ENCODE measurements at places on chromosomes 6 and 20.

DNA sequence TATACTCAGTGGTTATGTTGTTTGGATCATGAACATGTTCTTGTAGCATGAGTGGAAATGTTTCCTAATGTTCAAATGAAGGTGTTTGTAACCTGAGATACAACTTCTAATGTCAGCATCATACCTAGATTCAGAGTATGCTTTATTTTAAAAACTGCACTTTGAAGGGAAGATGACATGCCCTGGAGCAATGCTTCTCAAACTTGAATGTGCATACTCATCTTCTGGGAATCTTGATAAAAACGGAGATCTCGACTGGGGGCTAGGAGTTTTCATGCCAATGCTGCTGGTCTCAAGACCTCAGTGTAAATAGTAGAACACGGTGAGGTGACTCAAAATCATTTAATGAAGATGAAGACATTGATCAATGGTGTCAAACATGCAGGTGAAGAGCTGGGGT lies 440.0 kb upstream of the NOX3 start:
- ATAC-seq: no peak

DNA sequence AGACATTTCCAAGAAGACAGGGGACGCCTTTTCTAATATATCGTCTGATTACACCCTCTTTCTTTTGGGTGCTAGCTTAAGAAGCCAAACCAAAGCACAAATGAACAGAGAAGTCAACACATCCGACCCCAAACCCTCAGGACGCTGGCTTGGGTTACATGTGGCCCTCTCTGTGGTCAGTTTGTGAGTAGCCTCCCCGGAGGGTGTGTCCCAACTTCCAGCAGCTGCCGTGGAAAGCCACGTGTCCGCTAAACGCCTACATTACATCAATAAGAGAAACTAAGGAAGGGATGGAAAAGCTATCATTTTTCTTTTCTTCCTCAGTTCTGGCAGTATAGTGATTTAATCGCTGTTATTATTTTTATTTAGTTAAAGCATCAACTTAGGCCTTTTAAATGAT lies 487 bp upstream of the BMP6 start:
- no peak for ATAC-seq

GRCh38 chr6:123802351-123802696 lies 1.3 kb upstream of the NKAIN2 start:
- peak; percentile 62 for ATAC-seq

- ATAC-seq: peak; percentile 92
These were observed 192.0 kb downstream of the PREX1 start for GRCh38 chr20:48635791-48636267.

DNA sequence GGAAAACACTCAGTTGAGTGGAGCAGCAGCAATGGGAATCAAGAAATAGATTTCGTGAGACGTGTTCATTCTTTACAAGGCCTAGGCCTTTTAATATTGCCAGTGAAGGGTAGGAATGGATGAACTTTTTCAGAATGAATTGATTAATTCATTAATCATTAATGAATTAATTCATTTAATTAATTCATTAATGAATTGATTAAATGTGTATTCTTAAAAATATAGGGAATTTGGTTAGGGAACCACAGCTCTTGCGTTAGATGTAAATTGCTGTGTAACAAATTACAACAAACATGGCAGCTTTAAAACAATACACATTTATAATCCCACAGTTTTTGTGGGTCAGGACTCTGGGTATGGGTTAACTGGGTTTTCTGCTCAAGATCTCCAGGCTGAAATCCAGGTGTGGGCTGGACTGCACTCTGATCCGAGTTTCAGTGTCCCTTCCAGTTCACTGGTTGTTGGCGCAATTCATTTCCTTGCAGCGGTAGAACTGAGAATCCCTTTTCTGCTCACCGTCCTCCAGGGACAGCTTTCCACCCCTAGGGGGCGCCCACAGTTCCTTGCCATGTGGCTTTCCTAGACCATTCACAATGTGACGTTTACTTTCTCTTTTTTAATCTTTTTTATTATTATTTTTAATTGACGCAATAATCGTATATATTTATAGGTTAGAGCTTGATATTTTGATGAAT lies 32.8 kb upstream of the BCAS1 start:
- peak; percentile 96 for ATAC-seq

DNA sequence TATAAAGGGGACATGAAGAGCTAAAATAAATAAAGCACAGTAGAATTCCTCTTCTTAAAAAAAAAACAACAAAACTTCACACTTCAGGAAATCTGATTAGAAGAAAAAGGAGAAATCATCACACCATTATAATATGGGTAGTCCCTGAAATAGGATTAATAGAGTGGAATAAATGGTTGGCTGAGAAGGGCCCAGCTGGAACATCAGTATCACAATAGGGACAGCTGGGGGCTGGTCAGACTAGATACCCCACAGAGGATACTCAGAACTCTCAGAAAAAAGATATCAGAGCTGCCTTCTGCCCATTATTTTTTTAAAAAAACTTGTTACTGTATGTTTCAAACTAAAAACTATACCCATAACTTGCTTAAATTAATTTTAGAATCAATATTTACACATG lies 75.2 kb downstream of the DST start:
- ATAC-seq: no peak

GRCh38 chr6:161132384-161132783 lies 140.8 kb downstream of the MAP3K4 start:
- ATAC-seq: no peak

GRCh38 chr6:166655251-166655650 lies 28.2 kb upstream of the RPS6KA2 start:
- ATAC-seq: no peak

DNA sequence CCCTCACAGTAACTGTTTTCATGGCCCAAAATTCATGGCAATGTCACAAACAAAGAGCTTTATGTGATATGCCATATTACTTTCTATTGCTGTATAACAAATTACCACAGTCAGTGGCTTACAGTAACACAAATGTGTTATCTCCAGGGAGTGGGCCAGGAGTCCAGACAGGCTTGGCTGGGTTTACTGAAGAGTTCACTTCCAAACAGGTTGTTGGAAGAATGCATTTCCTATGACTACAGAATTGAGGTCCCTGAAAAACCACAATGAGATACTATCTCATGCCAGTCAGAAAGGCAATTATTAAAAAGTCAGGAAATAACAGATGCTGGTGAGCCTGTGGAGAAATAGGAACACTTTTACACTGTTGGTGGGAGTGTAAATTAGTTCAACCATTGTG lies 431.9 kb downstream of the PKHD1 start:
- ATAC-seq: no peak

GRCh38 chr20:32762754-32763201 lies 593 bp downstream of the DNMT3B start:
- peak; percentile 24 for ATAC-seq

- no peak for ATAC-seq
These were observed 20.6 kb downstream of the SMPDL3A start for GRCh38 chr6:122809691-122810090.

GRCh38 chr6:26215585-26216358 lies 128.5 kb downstream of the HFE start:
- peak; percentile 44 for ATAC-seq

GRCh38 chr6:2387445-2387844 lies 142.0 kb upstream of the GMDS start:
- ATAC-seq: no peak

GRCh38 chr6:140541288-140541687 lies 1166.8 kb upstream of the CITED2 start:
- peak; percentile 5 for ATAC-seq

- peak; percentile 62 for ATAC-seq
These were observed 45.8 kb upstream of the PAK5 start for GRCh38 chr20:9884666-9885065.

GRCh38 chr20:20903773-20904500 lies 191.5 kb upstream of the RALGAPA2 start:
- ATAC-seq: no peak

- ATAC-seq: no peak
These were observed 681.4 kb downstream of the TENT5A start for GRCh38 chr6:81071121-81071520.

GRCh38 chr6:128098000-128098581 lies 197.2 kb upstream of the THEMIS start:
- no peak for ATAC-seq

GRCh38 chr20:37280403-37280802 lies 9.1 kb upstream of the MANBAL start:
- no peak for ATAC-seq

DNA sequence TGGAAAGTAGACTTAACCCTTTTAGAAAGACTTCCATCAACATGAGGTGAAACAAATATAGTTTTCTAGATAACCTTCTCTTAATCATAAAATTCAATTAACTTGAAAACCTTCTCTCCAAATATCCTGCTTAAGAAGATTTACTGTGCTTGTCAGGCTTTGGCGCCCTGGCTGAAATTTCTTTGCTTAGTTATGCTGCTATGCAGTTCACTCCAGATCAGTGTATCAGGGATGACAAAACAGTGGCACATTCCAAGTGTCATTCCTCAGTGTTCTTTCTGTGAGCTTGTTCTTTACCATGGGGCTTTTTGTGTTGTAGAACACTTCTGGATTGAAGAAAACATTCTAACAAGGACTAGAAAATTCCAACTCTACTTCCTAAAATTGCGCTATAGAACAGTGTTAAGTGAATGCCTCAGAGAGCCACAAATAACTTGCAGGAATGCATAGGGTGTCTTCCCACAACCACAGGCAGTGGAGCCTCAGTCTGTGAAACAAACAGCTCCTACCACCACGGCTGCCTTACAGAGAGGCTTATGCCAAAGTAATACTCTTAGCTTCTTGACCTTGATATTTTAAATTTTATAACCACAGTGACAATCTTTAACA lies 443.6 kb downstream of the CDC5L start:
- peak; percentile 71 for ATAC-seq

DNA sequence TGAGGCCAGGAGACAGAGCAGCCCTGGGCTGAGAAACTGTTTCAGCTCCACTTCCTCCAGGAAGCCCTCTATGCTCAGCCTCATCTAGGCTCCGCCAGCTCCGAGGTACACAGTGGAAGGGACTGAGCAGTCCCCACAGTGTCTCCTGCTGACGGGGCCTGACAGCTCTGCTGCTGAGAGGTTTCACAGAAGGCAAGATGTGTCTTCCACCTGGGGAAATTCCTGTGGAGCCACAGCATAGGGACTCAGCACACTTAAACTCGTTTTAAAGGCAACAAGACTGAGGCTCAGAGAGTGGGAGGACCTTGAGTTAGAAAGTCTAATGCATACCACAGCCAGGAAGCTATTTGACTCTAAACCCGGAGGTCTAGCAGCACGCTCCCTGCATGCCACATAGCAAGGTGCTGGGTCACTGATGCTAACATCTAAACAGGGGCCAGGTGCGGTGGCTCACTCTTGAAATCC lies 6.8 kb downstream of the ADA start:
- no peak for ATAC-seq

DNA sequence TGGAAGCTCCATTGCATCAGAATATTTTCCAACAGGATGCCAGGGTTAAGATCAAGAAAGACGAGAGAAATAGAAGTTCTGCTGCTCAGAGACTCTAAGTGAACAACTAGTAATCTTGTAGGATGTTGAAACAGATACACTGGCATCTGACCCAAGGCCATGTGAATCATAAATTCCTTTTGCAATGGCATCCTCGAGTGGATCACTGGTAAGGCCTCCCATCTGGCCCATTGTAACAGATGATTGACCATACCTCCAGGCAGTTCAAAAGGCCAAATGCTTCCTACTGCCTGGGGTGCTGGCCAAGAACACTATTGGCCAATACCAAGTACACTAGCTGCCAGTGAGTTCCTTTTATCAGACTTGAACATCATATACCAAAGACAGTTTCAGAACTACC lies 9.9 kb upstream of the SLC17A3 start:
- no peak for ATAC-seq

DNA sequence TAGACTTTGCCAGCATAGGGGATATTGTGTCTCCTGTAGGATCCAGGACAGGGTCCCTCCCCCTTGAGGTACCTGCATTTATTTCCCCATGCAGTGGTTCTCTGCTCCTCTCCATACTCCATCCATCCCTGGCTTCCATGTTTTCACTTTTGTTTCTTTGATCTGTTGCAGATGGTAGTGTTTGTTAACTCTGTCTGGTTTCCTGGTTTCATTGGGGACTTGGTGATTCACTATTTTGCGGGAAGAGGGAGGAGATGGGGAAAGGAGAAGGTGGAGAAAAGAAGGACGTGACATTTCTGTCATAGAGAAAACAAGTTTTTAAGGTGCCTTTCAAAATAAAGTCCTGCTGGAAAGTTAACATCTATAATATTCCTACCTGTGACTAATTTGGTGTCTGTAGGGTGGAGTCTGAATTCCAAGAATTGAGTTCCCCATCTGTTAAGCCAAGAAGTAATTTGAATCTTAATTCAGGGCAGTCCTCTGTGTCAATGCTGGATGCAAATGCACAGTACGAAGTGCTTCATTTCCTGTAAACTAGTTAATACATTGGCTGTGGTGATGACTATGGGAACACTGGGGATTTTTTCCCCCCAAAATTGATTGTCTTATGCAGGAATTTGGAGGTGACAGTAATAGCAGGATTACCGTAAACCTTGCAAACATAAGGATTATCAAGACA lies 6.9 kb upstream of the RNF144B start:
- ATAC-seq: peak; percentile 44

GRCh38 chr6:41523915-41524633 lies 22.1 kb upstream of the FOXP4 start:
- no peak for ATAC-seq

DNA sequence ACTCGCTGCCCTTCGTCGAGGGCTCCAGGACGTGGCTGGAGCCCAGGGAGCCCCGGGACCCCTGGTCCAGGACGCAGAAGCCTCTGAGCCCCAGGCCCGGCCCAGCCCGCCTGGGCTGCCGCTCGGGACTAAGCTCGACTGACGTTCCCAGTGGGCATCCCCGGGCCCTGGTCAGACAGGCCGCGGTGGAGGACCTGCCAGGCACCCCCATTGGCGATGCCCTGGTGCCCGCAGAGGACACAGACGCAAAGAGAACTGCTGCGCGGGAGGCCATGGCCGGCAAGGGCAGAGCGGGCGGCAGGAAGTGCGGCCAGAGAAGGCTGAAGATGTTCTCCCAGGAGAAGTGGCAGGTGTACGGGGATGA lies 28.9 kb downstream of the ZNF831 start:
- ATAC-seq: no peak

DNA sequence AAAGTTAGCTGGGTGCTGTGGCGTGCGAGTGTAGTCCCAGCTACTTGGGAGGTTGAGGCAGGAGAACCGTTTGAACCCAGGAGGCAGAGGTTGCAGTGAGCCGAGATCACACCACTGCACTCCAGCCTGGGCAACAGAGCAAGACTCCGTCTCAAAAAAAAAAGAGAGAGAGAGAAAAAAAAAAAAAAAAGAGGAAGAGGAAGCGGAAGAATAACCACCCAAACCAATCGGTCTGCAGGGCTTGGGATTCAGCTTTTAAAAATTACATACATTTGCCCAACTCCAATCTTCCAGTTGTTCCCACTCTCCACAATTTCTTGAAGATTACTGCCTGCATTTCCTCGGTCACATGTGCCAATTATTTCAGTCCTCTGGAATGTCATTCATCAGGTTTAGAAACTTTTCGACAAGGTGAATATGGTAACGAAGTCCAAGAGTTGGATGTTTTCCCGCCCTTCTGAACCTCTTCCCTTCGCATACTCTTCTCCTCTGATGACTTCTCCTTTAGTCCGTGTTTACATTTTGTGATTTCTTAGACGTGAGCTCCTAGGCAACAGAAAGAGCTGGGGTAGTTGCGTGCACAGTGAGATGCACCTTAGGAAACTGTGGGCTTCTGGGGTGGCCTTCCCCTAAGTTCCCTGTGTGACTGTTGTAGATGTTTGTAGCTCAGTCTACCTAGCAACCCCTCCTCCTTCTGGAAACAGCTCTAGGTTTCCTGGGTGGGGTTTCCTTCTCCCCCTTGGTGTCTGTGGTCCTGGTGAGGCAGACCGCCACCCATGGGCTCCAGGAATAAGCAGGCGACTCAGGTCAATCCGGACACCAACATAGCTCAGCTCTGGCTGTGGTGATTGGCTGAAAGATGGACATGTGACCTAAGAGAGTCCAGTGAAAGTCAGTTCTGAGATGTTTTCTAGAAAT lies 63.0 kb upstream of the NCOA3 start:
- no peak for ATAC-seq

- ATAC-seq: no peak
These were observed 71.1 kb downstream of the ASCC3 start for GRCh38 chr6:100810015-100810414.
